AG04449 (cell line): ENCODE measurements at places on chromosomes 3 and 15.

GRCh38 chr3:121871430-121871829, 22.8 kb upstream of the SLC15A2 start:
- no peak for DNase-seq

GRCh38 chr15:76963596-76963995, 31.3 kb upstream of the PSTPIP1 start:
- no peak for DNase-seq

DNA sequence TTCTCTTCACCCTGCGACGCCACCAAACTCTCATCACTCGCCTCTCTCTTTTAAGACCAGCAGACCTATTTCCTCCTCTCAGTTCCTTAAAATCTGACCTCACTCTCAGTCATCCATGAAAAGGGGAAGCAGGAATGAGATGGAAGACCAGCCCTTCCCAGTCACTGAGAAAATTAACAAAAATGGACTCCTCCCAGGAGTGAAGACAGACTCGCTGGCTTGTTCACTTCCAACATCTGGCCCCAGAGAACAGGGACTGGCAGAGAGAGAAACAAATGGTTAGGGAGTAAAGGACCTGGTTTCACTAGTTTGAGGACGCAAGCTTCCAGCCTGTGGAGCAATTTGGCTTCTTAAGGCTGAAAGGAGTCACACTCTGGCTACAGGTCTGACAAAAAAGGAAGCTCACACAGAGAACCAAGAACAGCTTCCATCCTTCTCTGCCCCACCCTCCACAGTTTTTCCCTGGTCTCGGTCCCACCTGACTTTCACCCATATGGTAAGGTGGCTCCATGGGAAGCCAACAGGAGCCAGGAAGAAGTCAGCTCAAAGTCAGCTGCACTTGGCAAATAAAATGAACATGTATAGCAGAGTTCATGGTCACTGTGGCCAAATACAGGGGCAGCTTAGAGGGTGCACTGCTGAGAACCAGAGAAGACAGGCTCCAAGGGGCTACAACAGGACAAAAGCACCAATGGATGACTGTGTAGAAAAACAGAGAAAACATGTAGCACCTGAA, 57.2 kb downstream of the ITGB5 start:
- DNase-seq: no peak

- no peak for DNase-seq
These were observed 6.8 kb downstream of the RBM5 start for GRCh38 chr3:50095352-50095998.

DNA sequence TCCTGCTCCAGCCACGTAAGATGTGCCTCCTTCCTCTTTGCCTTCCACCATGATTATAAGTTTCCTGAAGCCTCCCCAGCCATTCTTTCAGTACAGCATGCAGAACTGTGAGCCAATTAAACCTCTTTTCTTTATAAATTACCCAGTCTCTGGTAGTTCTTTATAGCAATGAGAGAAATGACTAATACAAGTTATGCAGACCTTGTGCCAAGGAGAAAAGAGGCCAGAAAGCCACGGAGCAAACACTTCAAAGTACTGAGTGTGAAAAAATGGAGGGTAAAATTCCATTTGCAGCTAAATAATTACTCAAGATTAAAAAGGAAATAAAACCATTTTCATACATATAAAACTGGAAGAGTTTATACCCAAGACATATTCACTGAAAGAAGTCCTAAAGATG, 213.6 kb upstream of the LINGO1 start:
- DNase-seq: no peak

DNA sequence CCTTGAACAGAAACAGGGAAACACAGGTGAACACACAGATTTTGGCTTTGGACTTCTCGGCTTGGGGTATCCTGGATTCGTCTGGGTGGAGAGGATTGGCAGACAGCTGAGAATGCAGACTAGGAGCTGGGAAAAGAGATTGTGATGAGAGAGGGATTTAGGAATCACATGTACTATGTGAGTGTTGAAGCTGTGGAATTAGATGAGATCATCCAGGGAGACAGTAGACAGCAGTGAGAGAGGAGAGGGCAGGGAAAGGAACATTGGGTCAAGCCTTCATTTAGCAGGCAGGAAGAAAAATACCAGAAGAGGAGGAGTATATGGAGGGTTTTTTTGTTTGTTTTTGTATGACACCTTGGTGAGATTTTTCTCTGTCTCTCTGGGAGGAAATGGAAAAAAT, 262.1 kb upstream of the TBL1XR1 start:
- no peak for DNase-seq

DNA sequence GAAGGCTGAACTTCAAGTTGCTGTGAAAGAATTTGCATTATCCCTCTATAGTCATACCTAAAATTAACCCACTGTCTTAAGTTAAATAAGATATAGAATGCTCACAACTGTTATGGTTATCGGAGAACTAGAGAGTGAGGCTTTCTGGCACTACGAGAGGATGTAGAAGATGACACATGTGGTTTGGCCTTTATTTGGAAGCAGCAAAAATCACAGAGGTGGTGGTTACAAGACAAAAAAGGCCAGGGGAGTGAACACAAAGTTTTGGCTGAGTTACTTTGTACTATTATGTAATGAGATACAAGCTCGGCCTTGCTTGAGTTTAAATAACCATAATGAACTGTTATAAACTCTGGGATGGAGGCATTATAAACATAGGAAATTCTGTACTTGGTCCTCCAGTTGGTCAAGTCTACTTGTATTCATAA, 78.3 kb upstream of the ICE2 start:
- DNase-seq: no peak

- no peak for DNase-seq
These were observed 104.3 kb upstream of the TSC22D2 start for GRCh38 chr3:150303768-150304167.

- no peak for DNase-seq
These were observed 63.6 kb downstream of the PEAK1 start for GRCh38 chr15:77356305-77356704.

DNA sequence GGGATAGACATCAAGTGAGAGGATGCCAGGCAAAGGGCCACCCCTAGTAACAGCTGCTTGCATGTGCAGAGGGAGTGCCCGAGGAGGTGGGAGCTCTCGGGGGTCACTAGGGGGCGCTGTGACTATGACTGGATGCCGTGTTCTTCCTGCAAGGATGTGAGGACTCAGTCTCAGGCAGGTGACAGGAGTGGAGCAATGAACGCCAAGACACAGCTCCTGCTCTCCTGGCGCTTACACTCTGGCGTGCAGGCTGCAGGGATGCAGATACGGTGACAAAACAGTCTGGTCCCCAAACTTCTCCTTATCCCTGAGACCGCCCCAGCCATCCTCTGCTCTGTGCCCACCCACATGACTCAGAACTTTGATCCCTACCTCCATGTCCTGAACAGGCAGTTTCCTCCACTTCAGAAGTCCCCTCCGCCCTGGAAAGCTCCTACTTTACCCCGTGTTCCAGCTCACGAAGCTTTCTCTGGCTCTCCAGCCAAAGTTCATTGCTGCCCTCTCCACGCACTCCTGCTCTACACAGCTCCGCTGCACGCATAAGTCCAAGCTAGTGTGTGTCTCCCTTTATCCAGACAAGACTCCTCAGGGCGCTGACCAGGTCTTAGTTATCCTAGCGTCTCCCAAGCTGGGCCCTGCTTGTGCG, 14.7 kb downstream of the RHOV start:
- no peak for DNase-seq

GRCh38 chr3:31522152-31522551, 10.6 kb upstream of the STT3B start:
- no peak for DNase-seq

DNA sequence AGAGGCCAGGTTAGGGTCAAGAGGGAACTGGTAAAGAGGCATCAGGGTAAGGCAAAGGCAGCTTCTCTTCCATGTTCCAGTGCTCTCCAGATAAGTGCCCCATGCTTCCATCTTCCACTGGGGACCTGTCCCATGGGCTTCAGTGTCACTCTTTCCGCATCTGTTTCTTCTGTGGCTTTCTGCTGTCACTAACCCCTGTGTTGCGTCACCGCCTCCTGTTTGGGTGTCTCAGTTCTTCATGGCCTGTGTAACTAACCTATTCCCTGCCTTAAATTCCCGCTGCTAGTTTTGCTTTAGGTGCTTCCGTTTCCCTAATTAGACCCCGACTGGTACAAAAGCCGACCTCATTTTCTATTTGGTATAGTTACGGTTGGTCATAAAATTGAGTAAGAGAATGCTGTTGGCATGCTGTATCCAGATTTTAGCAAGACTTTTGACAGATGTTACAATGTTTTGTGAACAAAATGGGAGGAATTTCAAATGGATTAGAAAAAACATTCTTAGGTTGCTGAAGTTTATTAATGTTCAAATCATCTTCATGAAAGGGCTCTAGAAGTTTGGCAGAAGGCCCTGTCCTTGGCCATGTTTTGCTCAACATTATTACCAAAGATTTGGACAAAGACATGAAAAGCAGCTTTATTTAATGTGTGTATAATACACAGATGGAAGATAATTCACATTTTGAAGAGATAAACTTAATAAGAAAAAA, 245.3 kb downstream of the BBX start:
- no peak for DNase-seq

- no peak for DNase-seq
These were observed 404.7 kb downstream of the SOX2 start for GRCh38 chr3:182116386-182116785.

DNA sequence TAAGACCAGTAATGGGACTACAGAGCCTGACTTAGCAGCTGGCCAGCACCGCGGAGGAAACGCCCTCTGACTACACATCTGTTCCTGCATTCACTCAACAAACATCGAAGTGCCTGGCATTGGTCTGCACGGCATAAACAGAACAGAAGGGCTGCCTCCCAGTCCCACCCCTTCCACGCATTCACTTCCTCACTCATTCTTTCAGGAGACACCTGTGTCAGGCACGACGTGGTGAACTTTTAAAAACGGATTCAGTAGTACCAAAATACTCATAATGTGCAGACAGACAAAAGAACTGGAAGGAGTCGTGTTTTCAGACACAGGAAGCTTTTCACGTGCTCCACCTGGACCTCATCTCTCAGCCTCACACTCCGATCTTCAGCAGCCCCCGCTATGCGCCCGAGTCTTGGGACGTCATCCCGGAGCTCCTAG, 123.3 kb downstream of the XXYLT1 start:
- DNase-seq: no peak

- no peak for DNase-seq
These were observed 50.6 kb upstream of the BNIP2 start for GRCh38 chr15:59739557-59740186.

- no peak for DNase-seq
These were observed 98.5 kb downstream of the LARS2 start for GRCh38 chr3:45486926-45487325.

DNA sequence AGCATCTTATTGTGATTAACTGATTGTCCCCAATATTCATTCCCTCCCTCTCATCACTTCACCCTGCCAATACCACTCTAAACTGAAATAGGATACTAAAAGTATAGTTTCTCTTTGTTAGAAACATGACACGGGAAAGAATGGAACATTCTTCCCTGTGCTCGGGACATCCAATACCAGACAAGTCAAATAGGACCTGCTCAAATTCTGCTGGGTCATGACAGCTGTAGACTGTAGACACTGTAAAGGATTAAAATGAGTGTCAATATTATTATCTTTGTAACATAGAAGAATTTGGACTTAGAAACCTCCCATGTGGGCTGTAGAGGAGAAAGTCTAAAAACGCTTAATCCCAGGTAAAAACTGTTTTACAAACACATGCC, 315.0 kb upstream of the NR2E3 start:
- no peak for DNase-seq

DNA sequence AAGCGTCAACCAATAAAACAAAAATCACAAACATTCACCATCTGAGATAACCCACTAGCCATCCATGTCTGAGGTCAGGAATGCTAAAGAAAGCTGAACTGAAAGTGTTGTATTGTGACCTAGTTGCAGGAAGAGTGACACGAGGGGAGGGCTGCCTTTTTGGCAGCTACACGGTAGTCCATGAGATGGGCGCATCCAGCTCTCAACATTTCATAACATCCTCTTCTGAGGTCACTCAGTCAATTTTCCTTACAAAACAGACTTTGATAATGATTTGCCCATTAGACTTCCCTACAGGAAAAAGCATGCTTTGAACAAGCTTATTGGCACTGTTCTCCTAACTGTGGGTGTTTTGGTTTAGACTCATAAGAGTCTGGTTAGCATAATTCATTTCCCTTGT, 15.4 kb upstream of the SHF start:
- DNase-seq: no peak

DNA sequence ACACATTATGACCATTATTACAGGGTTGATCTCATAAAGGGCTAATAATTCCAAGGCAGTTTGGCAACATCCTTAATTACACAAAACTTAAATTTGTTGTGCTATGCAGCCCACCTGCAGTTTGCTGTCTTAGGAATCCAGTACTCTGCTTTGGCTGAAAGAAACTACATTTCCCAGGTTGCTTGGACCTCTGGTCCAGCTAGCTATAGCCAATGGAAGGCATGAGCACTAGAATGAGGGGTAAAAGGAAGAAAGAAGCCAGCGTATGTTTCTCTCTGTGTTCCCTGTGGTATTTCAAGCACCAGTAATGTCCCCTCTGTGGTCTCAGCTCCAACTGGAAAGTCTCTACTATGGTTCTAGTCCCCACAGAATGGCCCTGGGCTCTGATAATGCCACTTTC, 84.3 kb upstream of the TSC22D2 start:
- DNase-seq: no peak

DNA sequence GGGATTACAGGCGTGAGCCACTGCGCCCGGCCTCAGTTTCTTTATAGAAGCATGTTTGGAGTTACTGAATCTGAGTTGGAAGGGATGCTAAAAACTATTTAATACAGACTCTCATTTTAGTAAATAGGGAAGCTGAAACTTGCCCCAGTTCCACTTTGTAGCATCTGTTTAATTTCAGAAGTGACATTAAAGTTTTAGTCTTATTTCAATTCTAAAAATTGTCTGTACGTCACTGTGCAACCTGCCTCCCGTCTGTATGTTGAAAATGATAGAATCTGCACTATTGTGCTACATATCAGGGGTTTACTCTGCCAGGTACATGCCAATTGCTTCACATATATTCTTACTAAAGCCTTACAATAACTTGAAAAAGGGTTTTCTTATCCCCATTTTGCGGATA, 15.3 kb downstream of the CNOT10 start:
- DNase-seq: no peak

DNA sequence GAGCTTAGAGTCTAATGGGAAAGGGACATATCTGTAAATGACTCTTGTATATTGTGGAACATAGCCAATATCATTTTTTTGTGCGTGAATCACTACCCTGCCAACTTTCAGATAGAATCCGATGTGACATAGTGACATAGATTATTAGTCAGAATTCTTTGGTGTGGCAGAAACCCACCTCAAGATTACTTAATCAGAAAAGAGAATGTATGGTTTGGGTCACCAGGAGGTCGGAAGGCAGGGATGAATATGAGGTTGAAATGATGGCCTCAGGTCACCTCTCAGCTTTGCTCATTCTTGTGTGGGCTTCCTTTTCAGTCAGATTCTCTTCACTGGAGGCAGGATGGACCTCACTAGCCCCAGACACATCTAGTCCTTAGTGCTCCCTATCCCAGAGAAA, 41.4 kb downstream of the SNAPC5 start:
- no peak for DNase-seq

DNA sequence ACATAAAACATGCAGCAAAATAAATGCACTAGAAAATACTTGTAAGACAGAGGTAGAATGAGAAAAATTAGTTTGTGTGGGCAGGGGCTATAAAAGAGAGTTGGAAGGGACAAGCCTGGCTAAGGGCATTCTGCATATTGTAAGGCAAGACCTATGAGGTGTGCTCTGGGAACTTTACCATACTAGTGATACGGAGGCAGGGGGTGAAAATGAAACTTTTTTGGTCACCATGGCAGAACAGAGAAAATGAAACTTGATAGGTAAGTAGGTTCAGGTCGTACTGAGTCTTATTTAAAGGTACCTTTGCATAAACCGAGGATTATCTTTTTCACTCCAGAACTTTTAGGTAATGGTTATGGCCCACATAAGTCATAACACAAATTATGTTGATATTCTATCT, 74.7 kb upstream of the ACKR4 start:
- DNase-seq: no peak

- no peak for DNase-seq
These were observed 1.0 kb downstream of the ZFAND6 start for GRCh38 chr15:80060356-80061006.
